ENCODE measurements at places on chromosomes 6 and 20.

DNA sequence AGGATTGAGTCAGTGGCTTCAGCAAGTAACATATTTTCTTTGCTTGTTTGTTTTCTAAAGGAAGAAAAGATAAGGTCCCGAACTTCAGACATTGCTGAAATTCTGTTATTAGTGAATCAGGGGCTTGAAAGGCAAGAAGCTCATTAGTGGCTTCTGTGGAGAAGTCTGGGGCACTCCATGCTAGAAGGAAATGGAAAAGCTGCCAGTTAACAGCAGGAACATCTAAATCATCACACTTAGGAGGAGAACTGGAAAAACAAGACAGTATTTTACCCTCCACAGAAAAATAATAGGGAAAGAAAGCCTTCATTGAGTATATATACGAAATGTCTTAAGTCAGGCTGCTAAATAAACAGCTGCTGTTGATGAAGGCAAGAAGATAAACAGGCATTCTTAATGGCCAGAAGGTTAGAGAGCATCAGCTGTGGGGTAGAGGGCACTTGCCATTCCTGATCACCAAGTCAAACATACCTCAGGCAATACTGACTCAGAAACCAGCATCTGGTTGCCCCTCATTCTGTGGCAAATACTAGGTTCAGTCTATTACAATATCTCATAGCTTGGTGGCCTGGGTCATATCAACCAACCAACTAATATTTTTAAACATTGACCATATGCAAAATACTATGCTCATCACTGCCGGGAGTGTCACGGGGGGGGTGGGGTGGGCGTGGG, 143.2 kb upstream of the TENT5A start:
- no peak for DNase-seq

- DNase-seq, result no peak
Observed at GRCh38 chr6:13437218-13437996, 50.0 kb downstream of the GFOD1 start.

DNA sequence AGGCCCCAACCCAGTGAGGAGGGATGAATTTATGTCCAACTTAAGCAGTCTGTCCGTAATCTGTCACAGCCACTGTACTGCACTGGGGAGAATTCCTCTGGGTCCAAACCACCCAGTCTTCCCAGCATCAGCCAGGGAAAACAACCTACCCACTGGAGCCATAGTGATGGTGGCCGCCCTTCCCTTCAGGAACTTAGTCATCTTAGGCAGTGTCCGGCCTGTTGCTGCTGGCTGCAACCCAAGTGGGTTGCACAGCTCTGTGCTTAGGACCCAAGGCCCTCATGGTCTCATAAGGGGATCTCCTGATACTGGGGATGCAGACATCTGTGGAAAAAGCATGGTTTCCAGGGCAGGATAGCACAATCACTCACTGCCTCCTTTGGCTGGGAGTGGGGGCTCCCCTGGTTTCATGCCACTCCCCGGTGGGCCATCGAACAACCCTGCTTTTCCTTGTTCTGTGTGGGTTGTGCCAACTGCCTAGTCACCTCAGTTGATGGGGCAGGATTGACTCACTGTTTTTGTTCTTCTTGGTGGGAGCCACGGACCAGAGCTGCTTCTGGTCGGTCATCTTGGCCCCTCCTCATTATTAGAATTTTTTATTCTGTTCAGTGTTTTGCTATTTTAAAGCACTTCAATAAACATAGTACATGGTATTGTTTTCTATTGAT, 591.9 kb downstream of the DOK5 start:
- no peak for DNase-seq

GRCh38 chr20:15378151-15378550, 1040.7 kb upstream of the FLRT3 start:
- no peak for DNase-seq

DNA sequence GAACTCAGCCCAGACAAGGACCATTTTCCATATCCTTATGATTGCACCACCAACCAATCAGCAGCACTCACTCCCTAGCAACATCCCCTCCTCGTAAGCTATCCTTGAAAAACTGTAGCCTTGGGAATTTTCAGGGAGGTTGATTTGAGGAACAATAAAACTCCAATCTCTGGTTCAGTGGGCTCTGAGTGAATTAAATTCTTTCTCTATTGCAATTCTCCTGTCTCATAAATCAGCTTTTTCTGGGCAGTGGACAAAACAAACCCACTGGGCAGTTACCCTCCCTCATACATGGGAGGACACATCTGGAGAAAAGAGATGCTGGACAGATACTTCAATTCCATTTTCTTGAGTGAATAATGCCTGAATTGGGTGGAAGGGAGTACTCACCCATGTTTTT, 115.4 kb upstream of the STXBP5 start:
- DNase-seq, result no peak

GRCh38 chr6:33985947-33986346, 159.9 kb downstream of the GRM4 start:
- no peak for DNase-seq

DNA sequence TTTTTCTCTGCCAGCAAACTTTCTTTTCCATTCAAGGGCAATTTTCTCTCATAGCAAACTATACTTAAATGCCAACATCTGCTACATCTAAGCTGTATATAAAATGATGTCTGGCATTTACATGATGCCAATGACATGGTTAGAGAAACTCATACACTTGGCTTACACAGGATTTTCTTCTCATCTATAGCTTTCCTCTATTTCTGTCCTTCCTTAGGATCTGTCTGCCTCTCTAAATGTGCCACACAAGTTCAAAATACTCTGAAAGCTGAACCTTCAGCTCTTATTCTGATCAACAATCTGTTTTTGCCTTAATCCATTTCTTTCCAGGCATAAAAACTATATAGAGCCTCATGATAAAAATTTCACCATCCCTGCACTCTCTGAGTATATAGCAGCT, 290.9 kb upstream of the RNF217 start:
- no peak for DNase-seq

DNA sequence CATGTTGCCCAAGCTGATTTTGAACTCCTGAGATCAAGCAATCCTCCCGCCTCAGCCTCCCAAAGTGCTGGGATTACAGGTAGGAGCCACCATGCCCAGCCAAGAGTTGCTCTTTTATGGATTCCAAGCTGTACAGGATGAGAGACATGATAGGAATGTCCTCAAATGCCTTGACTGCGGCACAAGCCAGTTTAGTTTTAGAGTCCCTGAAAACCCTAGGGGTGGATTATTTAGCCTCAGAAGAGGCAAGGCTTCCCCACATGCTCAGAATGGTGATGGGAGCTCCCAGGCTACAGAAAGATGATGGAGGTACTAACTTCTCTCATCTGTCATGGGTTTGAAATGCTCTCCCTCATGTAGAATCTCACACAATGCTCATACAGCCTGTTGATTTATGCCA, 280.5 kb upstream of the PRND start:
- DNase-seq, result no peak

- no peak for DNase-seq
Observed at GRCh38 chr20:164618-165017, 7.4 kb downstream of the DEFB127 start.

- DNase-seq, result no peak
Observed at GRCh38 chr6:89073840-89074239, 6.7 kb upstream of the PNRC1 start.

DNA sequence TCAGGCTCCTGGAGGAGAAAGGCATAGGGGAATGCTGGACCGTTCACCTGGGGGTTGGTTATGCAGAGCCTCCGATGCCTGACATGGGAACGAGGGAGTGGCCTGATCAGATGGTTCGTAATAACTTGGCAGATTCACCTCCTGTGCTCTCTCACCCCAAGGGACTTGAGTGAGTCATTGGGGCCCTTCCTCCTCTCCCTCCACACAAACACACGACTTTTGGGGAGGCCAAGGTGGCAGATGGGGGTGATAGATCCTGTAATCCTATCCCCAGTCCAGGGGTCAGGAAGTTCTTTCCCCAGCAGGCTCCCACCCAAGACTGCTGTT, 45.6 kb upstream of the ARFGEF2 start:
- DNase-seq, result no peak

DNA sequence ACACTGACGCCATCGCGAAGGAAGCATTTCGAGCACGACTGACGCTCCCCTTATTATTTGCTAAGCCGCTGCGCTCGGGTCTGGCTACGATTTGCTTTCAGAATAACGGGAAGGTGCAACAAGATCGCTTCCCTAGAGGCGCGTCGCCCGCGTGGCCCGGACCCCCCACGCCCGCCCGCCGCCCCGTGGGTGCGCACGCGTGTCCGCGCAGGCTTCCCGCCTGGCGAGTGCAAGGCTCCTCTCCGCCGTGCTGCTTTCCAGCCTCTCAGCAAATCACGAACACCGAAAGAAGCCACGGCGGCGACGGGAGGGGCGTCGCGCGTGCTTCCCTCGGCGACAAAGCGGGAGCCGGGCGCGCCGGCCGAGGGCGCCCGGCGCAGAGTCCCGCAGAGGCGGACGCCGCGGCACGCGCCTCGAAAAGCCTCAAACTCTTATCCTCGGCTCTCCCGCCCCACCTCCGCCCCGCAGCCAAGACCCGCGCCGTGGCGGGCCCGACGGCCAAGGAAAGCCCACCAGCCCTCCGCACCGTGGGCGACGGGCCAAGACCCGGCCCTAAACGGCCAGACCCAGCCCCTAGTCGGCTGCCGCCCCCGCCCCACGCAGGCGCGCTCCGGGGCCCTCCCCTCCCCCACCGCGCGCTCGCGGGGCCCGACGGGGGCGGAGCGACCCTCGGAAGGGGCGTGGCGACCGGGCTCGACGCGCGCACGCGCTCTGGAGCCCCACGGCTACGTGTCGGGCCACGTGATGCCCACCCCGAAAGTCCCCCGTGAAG, 987 bp upstream of the QKI start:
- DNase-seq, result peak; percentile 71

DNA sequence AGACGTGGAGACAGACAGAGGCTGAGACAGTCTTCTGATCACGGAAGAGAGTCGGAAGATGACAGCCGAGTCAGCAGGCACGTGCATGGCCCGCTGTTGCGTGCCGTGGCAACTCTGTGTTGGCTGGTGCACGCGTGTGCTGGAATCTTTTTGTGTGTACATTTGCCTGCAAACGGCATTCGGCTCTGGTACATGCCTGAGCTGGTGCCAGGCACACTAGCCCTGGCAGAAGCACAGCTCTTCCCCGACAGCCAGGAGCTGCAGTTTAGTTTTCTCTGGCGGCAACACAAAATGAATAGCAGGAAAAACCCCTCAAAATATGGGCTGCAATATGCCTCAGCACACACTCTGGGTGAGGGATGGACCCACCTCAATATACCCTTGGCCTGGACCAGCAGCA, 769 bp upstream of the PDYN start:
- no peak for DNase-seq

DNA sequence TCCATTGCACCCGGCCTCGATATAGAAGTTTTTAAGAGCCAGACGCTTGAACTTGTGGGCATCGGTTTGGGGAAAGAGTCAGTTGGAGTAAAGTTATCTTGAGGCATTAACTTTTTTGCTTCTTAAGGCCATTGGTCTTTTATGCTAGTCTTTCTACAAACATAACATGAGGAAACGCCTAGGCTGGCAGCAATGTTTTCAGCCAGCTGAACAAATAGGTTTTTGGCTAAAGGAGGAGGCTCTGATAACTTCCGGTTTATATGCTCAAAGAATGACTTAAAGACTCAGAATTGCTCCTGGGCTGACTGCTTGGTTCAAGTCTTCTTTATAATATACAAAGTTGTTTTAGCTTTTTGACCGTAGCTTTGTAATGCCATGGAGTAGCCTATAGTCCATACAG, 46.2 kb downstream of the HLA-C start:
- DNase-seq, result peak; percentile 13

- DNase-seq, result no peak
Observed at GRCh38 chr6:27847706-27848105, 64.5 kb downstream of the OR2B2 start.

DNA sequence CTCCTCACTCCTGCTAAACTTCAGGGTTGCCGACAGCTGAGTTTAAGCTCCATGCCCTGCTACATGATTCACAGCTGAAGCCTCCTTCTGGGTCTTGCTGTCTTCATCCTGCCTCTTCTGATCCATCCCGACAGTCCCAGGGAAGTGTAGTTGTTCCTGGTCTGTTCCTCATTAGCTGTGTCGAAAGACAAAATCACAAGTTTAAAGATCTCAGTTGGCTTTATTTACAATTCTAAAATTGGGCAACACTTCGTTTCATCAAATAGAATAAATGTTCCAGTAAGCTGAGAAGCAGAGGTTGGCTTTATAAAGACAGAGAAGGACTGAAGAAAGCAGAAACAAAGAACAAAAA, 4.1 kb upstream of the SLC2A10 start:
- no peak for DNase-seq

DNA sequence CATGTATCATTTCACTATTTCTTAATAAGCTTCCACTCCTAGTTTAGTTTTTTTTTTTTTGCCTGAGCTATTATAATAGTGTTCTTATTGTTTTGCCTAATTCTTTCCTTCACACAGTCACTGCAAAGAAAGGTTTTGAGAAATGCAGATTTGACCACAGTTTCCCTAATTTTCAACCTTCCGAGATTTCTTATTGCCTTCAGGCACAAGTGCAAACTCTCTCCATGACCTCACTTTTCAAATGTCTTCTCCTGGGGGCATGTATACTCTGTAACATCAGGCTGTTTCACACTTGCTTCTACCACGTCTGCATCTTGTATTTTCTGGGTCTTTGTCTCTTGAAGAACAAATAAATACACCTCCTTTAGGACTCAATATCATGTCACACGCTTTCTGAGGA, 339.0 kb upstream of the CITED2 start:
- no peak for DNase-seq

DNA sequence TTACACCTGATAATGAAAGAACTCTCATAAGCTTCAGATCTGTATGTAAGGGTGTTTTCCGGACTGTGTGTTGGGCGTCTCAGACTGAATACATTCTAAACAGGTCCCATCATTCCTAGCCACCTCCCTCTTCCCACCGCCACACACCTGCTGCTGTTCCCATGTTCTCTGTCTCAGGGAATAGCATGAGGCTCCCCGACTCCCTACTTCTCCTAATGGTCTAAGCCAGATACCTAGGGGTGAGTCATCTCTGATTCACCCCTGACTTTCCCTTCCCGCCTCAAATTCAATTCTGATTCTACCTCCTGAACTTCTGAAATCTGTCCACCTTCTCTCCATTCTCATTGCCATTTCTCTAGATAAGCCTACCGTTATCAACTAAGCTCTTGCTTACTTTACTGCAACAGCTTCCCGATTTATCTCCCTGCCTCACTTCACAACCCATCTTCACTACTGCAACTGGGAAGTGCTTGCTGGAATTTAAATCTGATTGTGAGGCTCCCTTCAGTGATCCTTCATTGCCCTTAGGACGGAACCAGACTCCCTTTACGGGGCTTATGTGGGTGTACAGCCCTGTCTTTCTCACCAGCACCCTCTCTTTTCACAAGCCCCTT, 1.6 kb downstream of the TMEM14A start:
- no peak for DNase-seq

DNA sequence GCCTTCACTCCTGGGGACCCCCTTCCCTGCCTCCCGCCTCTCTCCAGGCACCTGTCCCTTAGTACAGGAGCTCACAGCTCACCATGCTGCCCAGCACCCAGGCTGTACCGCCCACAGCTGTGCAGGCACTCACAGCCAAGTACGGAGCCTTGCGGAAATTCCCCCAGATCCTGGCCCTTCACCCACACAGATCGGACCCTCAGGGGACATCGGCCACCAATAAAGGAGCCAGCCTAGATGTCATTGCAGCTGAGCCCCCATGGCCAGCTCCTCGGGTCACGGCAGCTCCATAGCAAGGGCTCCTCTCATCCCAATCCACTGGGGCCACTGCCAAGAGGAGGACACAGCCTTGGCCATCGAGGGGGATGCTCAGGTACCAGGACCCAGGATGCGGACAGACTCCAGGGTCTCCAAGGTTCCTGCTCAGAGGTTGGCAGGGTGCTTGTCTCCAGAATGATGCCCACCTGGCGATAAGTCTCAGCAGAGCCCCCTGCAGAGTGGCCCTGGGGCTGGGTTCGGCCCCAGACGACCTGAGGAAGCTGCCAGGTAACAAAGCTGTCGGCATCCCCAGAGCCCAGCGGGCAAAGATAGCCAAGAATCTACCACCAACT, 82.3 kb downstream of the YTHDF1 start:
- DNase-seq, result no peak

Data from NCI-H2029 (cell line).